ENCODE measurements at places on chromosomes 1 and 21.
A peak's percentile ranks its signal among the peaks of the same experiment; 100 is the strongest.

GRCh38 chr1:232579958-232580941 lies 49.7 kb downstream of the SIPA1L2 start:
- DNase-seq: no peak

DNA sequence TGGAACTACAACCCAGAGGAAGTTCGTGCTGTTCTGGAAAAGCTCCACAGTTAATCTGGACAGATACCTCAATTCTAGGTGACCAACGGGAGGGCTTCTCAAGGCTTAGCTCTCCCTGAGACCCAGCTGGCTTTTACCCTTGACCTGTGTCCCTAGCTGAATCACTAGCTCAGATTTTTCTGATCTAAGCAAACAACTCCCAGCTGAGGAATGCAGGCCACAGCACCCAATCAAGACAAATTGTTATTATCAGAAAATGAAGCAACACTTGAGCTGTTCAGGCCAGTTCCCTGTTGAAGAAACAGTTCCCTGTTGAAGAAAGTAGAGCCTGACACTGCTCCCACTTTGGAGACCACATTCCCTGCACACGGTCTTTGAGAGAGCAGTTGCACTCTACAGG lies 16.0 kb downstream of the DIO1 start:
- DNase-seq: no peak

DNA sequence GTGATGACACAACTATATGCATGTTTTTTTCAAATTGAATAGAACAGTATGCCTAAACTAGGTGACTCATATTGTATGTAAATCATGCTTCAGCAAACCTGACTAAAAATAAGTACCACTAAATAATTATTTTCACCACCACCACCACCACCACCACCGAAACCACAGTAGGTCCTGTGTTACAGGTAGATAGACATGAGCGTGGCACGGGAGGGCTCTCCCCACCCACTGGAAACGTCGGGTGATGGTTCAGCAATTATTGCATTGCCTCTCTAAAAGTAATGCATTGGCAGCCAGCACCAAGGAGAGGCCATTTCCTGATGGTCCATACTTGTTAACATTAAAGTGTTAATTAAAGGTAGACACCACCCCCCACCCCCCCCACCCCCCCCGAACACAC lies 297.0 kb upstream of the NCAM2 start:
- DNase-seq: no peak

GRCh38 chr1:70656361-70656760 lies 245.3 kb downstream of the CTH start:
- no peak for DNase-seq

DNA sequence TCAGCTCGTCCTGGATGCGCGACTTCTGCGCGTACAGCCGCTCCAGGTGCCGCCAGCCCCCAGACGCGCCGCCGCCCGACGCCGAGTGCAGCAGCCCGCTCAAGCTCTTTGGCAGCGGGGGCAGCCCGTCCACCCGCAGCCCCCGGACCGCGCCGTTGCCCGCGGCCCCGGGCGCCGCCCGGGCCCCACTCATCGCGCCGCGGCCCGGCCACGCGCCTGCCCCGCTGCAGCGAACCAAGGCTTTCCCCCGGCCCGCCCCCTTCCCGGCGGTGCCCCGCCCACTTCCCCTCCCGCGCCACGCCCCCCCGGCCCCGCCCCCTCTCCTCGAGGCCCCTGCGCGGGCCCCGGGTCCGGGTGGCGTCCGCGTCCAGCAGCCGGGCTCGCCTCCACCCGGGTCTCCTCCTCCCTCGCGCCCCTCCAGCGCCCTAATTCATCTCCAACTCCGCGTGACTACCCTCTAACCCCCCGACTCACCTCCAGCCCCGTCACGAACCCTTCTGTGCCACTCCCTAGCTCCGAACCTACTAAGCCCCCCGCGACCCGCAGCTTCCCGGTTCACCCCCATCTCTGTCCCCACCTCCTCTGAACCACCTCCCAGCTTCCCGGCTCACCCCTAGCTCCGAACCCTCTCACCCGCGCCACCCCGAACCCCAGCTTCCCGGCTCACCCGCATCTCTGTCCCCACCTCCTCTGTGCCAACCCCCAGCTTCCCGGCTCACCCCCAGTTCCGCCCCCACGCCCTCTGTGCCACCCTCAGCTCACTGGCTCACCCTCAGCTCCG lies at the start of gene FAM89A:
FAM89A (minus strand) TSS at position 236 of the 781 bp plus-strand sequence; CDS start at position 193, 43 bp downstream.
- peak; percentile 56 for DNase-seq

GRCh38 chr1:20730690-20731056 lies 1.8 kb downstream of the SH2D5 start:
- DNase-seq: no peak

GRCh38 chr1:54490361-54491248 lies 57.4 kb upstream of the ACOT11 start:
- DNase-seq: no peak

- DNase-seq: no peak
These were observed 104.0 kb upstream of the OLIG2 start for GRCh38 chr21:32921632-32922230.

DNA sequence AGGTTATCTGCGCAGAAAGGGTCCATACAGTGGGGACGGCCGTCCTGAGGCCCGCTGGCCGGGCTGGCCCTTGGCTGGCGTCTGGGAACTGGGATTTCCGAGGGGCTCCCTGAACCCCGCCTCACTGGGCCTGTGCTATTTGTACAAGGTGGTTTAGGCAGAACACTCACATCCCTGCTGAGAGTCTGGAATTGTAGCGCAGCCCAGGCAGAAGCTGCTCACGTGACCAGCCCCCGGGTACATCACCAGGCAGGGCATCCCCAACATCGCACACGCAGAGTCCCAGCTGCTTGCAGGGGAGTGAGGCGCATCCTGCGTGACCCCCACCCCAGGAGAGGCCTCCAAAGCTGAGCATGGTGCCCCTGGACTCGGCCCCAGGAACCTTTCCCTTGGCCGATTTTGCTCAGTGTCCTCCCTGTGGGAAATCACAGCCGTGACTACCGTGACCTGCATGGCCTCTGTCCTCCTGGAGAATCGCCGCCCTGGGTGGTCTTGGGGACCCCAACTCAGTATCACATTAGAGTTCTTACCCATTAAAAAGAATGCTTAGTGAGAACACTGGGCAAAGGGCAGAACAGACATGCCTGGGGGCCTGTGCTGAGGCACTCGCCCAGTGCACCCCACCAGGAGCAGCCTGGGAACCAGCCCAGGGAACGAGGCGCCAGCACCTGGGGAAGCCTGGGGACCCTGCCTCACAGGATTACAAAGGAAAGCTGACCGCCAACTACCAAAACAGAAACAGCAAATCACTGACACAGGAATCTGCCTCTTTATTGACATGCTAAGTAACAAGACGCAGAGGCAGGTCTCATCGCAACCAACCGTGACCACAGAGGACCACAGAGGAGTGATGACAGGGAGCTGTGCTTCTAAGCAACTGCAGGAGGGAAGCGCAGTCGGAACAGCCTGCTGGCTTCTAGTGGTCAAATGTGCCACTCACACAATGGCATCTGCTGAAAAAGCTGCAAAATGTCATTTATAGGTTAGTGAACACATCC lies 33.5 kb downstream of the UBE2G2 start:
- no peak for DNase-seq

GRCh38 chr1:43600033-43601020 lies 49.6 kb upstream of the KDM4A start:
- no peak for DNase-seq

- no peak for DNase-seq
These were observed 417.2 kb upstream of the KAZN start for GRCh38 chr1:14181191-14181795.

DNA sequence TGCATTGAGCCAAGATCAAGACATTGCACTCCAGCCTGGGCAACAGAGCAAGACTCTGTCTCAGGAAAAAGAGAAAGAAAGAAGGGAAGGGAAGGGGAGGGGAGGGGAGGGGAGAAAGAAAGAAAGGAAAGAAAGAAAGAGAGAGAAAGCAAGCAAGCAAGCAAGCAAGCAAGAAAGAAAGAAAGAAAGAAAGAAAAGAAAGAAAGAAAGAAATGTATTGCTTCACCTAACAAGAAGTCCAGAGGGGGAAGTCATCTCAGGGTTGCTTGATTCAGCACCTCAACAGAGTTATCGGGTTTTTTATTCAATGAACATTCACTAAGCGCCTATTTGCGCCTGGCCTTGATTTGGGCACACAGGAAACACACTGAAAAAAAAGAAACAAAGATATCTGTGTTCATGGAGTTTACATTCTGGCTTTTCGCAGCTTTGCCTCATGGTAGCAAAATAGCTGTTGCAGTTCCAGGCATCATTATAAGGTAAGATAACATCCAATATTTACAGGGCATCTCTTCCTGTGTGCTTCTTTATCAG lies 8.2 kb upstream of the RCSD1 start:
- no peak for DNase-seq

GRCh38 chr21:43827015-43827611 lies 37.7 kb downstream of the RRP1 start:
- DNase-seq: no peak

- DNase-seq: no peak
These were observed 1.7 kb downstream of the SYT11 start for GRCh38 chr1:155860970-155861510.

- DNase-seq: no peak
These were observed 5.1 kb upstream of the HDAC1 start for GRCh38 chr1:32286763-32287162.

GRCh38 chr1:78668427-78668826 lies 18.8 kb downstream of the IFI44 start:
- no peak for DNase-seq

Data from stimulated activated CD8-positive, alpha-beta memory T cell treated with anti-CD3 and anti-CD28 coated beads, Interleukin-15, amount 100 ng/mL, for 1 hour (primary cell).